Epithelial cell of prostate (primary cell): ENCODE measurements at places on chromosomes 5 and 9.

DNA sequence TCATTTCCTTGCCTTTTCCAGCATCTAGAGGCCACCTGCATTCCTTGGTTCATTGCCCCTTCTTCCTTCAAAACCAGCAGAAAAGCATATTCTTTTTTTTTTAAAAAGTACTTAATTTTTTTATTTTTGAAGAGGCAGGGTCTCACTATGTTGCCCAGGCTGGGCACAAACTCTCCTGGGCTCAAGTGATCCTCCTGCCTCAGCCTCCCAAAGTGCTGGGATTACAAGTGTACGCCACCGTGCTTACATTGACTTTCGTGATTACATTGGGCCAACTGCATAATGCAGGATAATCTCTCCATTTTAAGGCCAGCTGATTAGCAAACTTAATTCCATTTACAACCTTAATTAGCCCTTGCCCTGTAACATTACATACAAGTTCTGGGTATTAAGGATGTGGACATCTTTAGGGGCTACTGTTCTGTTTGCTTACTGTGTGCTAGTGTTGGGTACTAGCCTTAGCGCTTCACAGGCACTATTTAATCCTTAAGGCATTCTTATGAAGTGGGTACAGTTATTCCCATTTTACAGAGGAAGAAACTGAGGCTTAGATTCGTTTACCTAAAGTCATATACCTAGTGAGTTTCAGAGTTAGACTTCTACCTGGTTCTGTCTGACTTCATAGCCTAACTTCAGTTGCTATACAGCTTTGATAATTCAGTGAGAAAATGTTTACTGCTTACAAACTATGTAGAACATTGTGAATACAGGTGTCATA, 33.7 kb downstream of the SLC25A51 start:
- no peak for DNase-seq

- no peak for DNase-seq
These were observed 194.1 kb upstream of the PANK3 start for GRCh38 chr5:168773226-168773625.

GRCh38 chr5:161165998-161166660, 314.1 kb upstream of the ATP10B start:
- DNase-seq, result no peak

DNA sequence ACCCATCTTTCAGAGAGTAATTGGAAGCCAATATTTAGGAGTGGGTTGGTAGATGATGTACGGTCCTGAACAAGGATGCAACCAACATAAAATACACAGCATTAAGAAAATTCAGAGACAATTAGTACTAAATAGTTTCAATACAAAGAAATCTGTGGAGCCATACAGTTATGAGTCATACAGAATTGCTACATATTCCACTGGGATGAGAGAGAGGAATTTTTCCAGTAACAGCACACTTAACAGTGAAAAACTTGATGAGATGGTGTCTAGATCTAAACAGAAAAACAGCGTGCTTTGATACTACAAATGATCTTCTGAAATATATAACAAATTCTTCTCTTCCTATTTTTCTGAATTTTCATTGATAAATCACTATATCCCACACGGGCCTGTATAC, 1999.3 kb upstream of the CDH9 start:
- no peak for DNase-seq

- no peak for DNase-seq
These were observed 345.9 kb upstream of the RIOK2 start for GRCh38 chr5:97528941-97529340.

- DNase-seq, result no peak
These were observed 24.2 kb upstream of the STOM start for GRCh38 chr9:121394292-121394691.
